Left colon (tissue), 2 donors: ENCODE measurements at places on chromosomes 16 and 17. TPM values are rescaled to one million over a fixed set of nuclear protein-coding genes. Genes with fewer than 3 reads are reported as not detected.

KLHL10 gene
- not detected for total RNA-seq

CD300LF gene
- total RNA-seq: 0.82 TPM

PRSS21 gene
- total RNA-seq: 1.7 TPM

KSR1 gene
- total RNA-seq: 29.1 TPM

SEPTIN12 gene
- not detected for total RNA-seq

DNA sequence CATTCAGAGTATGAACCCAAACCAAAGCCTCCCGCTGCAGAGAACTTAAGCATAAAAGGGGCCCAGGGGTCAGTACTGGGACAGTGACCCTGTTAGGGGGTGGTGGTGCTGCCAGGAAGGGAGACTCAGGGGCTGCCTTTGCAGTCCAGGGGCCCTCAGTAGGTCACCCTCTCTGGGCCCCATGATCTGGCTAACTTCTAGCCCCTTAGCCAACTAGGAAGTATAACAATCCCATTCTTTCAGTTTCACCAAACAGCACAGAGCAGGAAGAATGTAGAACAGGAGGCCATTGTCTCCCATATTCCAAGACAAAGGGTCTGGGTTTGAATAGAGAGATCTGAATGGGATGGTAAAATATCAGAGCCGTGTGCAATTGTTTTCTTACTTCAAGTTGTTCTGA lies 378.6 kb upstream of the C16orf82 start:
- no peak for DNase-seq

DNA sequence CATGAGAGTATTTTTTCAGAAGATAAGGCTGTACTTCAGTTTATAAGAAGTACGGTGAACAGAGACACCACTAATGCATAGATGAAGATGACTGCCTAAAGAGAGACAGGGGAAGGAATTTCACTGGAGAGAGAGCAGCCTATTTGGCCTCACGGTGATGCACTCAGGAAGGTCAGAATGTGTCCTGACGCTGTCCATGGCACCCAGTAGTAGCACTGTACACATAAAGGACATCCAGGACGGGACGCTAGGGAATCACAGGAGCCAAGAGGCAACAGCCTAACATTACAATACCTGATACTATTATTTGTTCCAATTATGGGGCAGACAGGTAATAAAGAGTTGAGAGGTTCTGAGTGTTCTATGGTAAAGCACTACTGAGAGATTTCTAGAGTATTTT lies 24.9 kb upstream of the LRRC37A start:
- DNase-seq: no peak

- DNase-seq: no peak
Measured at GRCh38 chr16:10122546-10122945, 59.7 kb downstream of the GRIN2A start.

DNA sequence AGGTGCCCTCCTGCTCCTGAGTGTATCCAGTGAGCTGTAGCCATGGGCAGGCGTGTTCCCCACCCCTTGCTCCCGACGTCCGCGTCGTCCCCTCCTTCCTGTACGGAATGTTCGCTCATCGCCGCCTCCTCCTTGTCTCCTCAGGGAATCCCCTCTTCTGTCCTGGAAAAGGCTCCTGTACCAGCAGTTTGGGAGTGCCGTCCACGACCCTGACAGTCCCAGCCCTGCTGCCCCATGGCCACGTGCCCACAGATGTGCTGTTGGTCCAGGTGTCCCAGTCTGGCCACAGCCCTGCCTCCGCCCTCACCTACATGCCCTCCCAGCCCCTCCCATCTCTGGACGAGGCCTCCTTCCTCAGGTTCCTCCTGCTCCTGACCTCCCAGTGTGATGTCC lies 30.2 kb downstream of the OR1D5 start:
- no peak for DNase-seq

DNA sequence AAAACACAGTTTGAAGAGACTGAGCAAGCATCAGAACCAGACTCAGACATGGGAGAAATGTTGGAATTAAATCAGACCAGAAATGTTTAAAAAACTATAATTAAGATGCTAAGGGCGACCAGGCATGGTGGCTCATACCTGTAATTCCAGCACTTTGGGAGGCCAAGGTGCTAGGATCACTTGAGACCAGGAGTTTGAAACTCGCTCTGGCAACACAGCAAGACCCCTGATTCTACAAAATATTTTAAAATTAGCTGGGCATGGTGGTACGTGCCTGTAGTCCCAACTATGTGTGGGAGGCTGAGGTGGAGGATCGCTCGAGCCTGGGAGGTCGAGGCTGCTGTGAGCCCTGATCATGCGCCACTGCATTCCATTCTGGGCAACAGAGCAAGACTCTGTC lies 160.3 kb downstream of the COPRS start:
- DNase-seq: no peak

DNA sequence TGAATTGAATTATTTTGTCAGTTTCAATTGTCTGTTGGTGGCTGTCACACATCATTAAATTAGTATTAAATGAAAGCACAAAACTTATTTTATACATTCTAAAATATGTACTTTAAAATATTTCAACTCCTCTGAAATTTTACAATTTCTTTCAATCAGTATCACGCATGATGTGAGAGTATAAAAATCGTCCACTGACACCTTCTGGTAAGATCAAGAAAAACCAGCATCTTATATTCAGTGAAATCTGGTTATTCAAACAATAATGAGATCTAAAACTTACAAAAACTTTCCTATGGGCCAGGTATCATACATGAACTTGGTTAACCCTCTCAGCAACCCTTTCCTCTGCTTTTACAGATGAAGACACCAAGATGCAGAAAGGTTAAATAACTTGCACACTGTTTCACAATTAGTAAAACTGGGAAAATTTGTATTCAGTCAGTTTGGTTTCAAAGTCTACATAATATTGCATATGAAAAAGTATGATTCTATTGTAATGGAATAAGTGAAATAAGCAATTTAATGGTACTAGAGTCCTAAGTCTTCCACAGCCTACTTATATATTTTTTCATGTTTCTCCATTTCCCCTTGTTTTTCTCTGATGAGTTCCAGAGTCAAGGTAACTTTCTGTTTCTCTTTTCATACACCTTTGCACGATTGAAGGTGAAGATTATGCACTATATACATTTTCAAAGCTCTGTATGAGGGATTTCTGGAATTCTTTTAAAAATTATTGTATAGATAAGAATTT lies 58.7 kb downstream of the EFCAB5 start:
- no peak for DNase-seq

GRCh38 chr16:4328782-4329775 lies 13.2 kb downstream of the GLIS2 start:
- DNase-seq: no peak

GRCh38 chr17:62109924-62110323 lies 44.8 kb upstream of the MED13 start:
- DNase-seq: no peak

- DNase-seq: no peak
Measured at GRCh38 chr16:30060346-30060745, 5.2 kb upstream of the ALDOA start.
